ENCODE measurements at places on chromosomes 11 and 22.

GRCh38 chr11:69094111-69094914 lies 45.6 kb downstream of the TPCN2 start:
- no peak for DNase-seq

DNA sequence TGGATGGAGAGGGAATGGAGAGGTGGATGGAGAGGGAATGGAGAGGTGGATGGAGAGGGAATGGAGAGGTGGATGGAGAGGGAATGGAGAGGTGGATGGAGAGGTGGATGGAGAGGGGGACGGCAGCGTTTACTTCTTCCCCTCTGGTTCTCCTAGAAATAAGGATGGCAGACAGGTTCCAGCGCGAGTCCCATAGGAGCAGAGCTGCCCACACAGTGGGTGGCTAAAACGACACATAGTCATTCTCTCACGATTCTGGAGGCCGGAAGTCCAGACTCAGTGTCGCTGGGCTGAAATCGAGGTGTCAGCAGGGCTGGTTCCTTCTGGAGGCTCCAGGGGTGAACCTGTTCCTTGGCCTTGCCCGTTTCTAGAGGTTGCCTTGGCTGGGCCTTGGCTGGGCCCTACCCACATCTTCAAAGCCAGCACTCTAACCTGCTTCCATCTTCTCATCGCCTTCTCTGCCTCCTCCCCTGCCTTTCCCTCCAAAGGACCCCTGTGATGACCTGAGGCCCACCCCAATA lies 12.7 kb upstream of the CTSD start:
- DNase-seq = no peak

- no peak for DNase-seq
Measured at GRCh38 chr11:11036848-11037732, 179.2 kb upstream of the ZBED5 start.

DNA sequence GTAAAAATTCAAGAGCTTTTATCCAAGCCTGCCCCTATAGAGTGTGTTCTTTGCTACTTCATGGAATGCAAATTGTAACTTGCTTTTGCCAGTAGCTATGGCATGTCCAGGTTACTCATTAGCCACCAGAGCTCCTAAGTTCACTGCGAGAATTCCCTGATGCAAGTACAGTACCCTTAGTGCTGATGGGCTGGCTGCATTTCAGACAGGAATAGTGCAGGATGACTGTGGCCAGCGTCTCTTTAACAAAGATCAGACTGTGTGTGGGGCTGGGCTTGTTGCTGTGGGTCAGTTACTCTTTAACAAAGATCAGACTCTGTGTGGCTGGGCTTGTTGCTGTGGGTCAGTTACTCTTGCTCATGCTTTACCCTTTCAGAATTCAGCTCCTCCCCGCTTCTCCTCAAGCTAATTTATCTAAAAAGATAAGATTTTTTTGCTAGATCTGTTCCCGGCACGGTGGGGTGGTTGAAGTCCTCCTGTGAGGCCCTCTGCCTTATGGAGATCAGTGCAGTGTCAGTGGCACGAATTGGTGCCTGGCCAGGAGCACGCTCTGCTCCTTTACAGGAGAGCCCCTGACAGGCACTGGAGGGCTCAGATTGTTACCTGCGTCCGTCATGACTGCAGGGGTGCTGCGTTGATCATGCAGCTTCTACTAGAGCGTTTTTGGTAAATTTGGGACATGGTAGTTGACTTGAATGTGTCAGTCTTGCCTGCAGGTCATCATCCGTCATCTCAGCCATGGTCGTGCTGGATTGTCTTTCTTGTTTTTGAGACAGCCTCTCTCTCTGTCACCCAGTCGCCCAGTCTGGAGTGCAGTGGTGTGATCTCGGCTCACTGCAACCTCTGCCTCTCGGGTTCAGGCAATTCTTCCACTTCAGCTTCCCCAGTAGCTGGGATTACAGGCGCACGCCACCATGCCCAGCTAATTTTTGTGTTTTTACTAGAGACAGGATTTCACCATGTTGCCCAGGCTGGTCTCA lies 27.0 kb downstream of the AP2A2 start:
- no peak for DNase-seq

DNA sequence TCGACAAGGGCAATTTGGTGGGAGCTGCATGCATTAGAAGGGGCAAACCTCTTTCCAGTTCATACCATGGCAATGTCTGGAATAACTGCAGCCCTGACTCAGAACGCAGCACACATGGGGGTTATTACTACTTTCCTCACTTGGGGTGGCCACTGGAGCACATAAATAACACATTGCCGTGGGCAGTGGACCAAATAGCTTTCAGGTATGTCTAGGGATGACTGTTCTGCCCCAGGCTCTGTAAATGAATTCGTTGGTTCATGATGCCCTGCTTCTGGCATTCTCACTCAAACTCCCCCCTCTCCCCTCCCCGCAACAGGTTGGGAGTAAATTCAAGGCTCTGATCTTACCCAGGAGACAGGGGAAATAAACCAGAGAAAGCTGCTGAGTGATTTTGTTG lies 238.0 kb upstream of the PLET1 start:
- no peak for DNase-seq

GRCh38 chr22:30204742-30205111 lies 41.8 kb downstream of the LIF start:
- no peak for DNase-seq

DNA sequence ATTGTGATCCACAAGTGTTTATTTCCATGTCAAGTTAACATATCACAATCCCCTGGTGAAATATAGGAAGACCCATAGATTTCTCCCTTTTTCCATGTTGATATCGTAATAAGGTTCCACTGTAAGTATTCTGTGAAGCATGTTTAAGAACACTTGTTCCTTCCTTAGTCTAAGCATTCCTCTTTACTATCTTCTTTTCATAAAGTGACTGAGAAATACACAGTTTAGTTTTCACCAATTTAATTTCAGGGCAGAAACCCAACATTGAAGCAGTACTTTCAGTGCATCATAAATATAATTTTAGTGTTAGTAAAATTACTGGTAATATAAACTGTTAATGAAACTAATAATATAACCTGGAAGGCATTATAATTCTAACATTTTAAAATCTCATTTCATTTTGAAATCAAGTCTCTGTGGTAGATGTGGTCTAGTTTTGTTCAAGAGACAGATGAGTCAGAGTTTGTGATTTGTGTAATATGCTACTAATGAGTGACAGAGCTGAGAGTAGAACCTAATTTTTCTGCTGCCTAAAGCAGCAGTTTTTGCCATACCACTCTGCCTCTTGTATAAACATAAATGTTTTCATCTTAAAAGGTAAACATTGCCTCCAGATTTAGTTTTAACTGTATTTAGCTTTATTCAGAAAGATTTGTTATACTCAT lies 79.4 kb downstream of the ATM start:
- DNase-seq = no peak

DNA sequence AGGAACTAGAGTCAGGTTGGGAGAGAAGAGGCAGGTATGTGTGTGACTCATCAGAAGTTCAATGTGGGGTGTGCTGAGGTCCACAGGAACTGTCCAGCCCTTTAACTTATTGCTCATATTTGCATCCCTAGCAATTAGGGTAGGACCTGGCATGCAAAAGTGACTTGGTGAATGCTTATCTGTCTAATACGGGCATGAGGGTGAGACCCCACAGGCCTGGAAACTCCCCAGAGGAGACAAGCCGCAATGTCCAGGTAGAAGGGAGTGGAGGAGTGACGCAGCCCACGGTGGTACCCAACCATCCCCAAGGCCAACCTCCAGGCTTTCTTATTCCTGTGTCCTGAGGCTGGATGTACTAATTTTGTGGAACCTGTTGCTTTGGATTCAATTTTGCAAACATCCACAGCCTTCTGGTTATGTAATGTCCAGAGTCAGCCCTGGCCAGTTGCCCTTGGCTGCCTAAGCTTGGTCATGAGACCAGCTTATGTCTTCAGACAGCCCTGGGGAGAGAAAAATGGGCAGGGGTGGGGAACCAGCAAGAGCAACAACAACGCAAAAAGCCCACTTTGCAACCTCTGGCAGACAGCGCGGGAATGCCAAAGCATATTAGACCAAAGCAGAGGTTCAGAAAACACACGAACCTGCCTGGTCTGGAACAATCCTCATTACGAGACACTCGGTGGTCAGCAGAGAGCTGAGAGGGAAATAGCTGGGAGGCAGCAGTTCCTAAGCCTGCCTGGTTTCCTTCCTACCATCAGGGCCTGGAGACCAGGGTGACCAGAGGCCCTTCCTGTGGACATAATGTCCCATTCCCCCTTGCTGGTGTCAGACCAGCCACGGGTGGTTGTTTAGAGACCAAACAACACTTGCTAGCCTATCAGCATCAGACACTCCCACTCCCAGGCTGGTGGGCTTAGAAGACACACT lies 49.3 kb downstream of the TIMP3 start:
- DNase-seq = no peak

DNA sequence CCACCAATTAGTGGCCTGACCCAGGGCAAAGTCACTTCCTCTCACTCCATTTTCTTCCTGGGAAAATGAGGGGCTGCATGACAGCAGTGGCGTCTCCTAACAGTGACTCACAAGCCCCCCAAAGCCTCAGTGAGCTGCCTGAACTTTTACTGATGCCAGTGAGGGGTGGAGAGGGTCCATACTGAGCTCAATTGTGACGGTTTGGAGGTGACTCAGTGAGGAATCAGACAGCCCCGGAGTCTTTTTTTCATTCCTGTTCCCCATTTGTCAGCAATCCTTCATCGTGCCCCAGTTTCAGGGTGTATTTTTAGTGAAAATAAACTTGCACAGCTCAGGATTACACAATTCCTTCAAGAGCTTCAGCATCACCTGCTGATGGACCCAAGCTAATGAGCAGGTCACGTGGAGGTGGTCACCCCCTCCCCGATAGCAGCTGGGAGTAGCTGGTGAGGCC lies 30.1 kb upstream of the RASD2 start:
- no peak for DNase-seq

- no peak for DNase-seq
Measured at GRCh38 chr22:39153220-39153717, 789 bp upstream of the CBX7 start.

- DNase-seq = no peak
Measured at GRCh38 chr11:38460429-38460828, 1862.4 kb upstream of the RAG2 start.

- no peak for DNase-seq
Measured at GRCh38 chr11:111349191-111349695, 29.8 kb downstream of the POU2AF1 start.

DNA sequence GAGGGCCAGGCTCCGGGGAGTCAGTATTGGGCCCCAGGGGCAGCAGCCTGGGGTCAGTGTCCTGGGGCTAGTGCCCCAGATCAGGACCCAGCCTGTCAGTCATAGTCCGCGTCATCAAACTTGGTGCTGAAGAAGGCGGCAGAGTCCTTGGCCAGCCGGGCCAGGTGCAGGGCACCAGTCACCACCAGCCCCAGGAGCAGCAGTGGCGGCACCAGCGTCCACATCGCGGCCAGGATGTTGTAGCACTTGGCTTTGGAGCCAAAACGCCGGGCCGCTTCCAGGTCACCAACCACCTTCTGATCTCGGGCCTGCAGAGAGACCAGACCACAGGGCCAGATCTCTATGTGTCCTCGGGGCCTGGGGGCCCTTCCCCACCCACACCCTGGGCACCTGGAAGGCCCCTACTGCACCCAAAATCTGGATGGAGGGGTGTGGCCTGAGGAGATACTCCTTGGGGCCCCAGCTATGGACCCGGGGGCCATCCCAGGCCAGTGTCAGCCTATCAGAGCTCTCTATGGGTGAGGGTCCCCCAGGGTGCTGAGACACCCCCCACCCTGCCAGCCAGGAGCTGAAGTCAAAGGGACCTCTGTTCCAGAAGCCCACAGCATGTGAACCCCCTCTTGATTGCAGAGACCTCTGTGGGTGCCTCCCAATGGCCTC lies 790 bp downstream of the IFITM5 start:
- no peak for DNase-seq

GRCh38 chr11:8577791-8578581 lies 16.0 kb downstream of the STK33 start:
- no peak for DNase-seq

GRCh38 chr11:1573077-1573902 lies 1.2 kb upstream of the DUSP8 start:
- no peak for DNase-seq

DNA sequence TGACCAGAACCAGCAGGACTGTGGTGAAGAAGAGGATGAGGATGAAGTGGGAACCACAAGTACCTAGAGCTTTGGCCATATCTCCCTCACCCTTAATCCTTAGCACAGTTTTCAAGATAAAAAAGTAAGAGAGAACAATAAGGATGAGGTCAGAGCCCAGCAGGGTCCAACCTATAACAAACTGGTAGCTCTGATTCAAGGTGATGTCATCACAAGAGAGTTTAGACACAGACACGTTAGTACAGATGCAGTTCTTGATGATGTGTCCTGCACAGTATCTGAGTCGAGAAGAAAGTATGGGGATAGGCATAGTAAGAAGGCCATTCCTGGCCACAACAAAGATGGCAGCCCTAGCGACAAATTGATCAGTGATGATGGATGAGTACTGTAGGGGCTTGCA lies 586 bp downstream of the OR56A5 start:
- no peak for DNase-seq

GRCh38 chr22:50016988-50017700 lies 4.6 kb upstream of the IL17REL start:
- no peak for DNase-seq

DNA sequence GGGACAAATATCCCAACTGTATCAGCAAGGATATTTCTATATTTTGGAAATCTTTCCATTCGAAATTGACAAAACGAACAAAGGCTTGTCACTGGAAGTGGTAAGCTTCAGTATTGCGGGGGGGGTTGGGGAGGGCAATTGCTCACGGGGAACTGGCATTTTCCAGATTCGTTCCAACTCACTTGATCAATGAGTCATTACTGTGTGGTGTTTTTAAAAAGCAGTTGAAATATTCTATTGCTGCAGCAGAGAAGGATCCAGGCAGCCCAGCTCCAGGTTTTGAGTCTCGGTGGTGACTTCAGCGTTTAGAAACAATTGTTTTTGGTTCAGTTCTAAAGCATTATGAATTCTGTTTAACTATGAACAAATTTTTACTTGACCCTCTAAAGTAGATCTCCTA lies 33.8 kb upstream of the FBLN1 start:
- DNase-seq = no peak

DNA sequence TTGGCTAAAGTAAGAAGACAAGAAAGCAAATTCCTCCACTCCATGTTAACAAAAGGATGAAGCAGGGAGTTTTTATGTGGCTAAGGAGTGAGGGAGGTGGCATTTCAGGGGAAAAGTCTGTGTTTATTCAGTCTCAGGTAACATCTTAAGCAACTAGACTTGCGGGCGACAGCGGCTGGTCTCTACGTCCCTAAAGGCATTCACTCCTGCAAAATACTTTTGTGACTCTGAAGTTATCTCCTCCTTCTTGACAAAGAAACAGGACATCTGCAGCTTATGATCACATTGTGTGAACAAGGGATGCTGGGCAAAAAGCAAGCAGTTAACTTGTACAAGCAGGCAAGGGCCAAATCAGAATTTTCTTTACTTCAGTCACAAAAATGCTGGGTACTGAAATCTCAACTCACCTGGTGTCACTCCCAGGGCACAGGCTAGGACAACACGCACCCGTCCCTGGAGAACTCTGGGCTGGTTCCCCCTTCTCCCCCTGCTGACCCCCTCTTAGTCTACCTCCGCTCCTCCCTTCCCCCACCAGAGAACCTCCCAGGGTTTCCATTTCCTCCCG lies 38.3 kb downstream of the IGLL5 start:
- DNase-seq = no peak

GRCh38 chr22:48333323-48333763 lies 1494.3 kb downstream of the BRD1 start:
- DNase-seq = no peak

GRCh38 chr11:111978028-111978771 lies 41.1 kb downstream of the DIXDC1 start:
- no peak for DNase-seq

- no peak for DNase-seq
Measured at GRCh38 chr11:128908391-128909246, 17.5 kb downstream of the KCNJ5 start.

Data from stimulated activated CD8-positive, alpha-beta memory T cell treated with anti-CD3 and anti-CD28 coated beads, Interleukin-2, amount 100 ng/mL, for 1 hour (primary cell).